ENCODE measurements at places on chromosomes 1 and 21.

DNA sequence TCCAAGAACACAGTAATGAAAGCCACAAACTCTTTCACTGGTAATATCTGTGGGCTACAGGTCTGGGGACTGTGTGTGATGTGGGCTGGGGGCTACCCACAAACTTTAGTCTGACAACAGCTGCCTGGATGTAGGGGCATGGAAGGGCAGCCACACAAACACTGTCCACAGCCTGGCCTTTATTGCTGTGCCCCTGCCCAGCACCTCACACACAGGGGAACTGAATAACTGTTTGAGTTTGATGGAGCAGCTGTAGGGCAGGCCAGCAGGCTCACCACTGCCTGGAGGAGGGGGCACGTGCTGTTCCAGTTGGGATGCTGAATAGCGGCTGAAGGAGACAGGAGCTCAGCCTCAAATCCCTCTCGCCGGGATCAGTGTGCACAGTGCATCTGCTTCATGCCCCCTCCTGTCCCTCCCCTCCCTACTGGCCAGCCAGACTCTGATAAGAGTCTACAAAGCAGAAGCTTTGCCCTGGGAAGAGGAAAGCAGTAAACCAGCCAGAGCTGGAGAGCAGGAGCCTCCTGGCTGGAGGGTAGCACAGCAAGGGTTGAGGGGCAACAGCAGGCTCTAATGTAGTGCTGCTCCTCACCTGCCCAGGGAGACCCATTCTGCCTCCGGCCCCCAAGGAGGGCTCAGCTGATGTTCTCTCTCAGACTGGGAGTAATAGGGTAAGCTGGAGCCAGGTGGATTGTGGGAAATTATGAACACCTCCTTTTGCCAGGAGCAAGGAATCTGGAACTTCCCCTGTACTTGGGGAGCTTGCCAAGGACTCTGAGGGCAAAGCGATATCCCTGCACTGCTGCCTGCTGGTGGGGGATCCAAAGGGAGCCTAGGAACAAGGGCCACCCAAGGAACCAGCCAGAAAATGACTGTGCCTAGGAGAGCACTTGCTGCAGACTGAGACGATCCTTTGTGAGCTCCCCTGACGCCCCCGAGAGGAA is 70.2 kb upstream of the GOLT1A start:
- DNase-seq, result no peak

- no peak for DNase-seq
Measured at GRCh38 chr1:33182401-33182841, 578 bp upstream of the TRIM62 start.

- no peak for DNase-seq
Measured at GRCh38 chr1:192905049-192905448, 96.2 kb downstream of the RGS2 start.

GRCh38 chr1:150516616-150517015 is 1.1 kb downstream of the FALEC start:
- no peak for DNase-seq

DNA sequence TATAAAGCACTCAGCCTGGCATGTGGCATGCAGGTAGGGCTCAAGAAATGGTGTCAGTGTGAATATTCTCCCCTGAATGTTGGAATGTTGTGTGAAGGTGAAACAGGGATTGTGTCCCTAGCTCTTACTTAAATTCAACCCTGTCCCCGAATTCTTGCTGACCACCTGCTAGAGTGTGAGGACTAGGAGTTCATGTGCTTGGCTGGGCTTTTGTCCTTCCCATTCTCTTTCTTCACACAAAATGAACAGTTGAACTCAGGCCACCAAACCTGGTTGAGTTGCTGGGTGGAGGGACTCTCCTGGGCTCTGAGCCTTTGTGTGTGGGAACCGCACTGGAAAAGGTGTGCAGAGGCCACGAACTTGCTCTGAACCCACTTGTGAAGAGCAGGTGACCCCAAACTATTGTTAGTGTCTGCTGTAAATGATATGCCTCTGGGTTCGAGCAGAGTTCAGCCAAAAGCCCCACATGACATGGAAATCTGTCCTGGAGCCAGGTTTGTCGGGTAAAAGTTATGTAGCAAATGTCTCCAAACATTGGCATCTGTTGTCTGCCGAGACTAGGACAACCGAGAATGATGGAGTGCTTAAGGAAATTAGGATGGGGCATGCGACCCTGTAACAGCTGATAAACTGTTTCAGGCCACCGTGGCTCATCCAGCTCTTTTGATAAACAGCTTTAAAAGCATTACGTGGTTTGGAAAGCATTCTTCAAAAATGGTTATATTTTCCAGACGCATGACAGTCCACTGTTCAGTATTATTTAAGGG is 144.2 kb downstream of the DHRS3 start:
- DNase-seq, result no peak
